ENCODE measurements at places on chromosomes 2 and 18. TPM values are rescaled to one million over a fixed set of nuclear protein-coding genes. Genes with fewer than 3 reads are reported as not detected.

GREB1 gene
- 0.42 TPM for total RNA-seq

MOCOS gene
- 12.4 TPM for total RNA-seq

REG1B gene
- 2.3 TPM for total RNA-seq

GPR39 gene
- 0.04 TPM for total RNA-seq

DNA sequence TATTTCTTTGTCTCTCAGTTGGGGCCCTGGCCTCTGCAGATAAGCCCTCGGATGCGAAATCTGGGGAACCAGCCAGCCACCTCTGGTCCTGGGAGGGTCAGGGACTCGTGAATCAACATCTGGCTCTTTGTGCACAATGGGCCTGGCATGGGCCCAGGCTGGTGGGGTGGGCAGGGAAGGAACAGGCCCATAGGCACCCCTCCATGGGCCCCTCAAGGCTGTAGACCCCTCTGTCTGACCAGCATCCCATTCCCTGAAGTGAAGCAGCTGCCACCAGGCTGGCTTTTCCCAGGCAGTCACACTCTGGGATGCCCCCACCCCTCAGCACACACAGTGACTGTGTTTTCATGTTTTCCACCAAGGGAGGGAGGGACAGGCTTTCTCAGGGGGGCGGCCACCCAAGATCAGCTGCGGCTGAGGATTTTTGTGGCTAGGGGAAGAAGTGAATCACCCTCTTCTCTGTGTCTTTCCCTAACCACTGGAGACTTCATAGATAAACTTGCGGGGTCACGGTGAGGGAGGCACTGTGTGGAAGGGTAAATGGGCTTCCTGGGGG lies 166.0 kb downstream of the AGAP1 start:
- H3K4me3 ChIP-seq = no peak overlapping the region
- H3K4me1 ChIP-seq = peaks cover 21% of the 10 kb centered on the region
- no peak overlapping the region for H3K27ac ChIP-seq
- H3K27me3 ChIP-seq = no peaks in the 10 kb centered on the region
- DNase-seq = peak; percentile 19

DNA sequence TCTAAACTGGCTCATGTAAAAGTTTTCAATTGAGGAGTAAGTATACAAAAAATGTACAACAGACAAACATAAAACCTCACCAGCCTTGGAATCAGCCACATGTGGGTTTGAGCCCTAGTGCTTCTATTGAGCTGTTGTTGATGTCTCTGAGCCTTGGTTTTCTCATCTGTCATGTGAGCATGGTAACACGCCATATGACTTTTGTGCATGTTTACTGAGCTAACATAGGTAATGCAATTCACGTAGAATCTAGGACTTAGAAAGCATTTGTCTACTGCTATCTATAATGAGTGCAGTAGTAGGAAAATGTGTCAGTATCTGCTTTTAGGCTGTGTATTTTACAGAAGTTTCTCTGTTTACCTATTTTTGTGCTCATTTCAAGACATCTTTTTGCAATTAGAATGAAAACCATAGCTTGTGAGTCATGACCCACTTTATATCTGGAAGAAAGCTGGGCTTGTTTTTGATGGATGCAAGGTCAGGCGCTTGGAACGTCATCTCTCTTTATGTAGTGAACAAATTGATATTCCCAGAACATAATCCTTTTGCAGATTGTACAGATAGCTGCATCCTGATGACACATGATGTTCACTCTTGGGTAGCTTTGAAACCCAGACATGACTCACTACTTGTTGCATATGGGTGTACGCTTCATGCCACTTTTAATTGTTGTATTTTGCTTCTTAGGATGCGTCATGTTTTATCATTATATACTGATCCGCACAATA lies 94.3 kb downstream of the RNF144A start:
- no peak for DNase-seq
- H3K27me3 ChIP-seq = no peaks in the 10 kb centered on the region
- H3K36me3 ChIP-seq = no peaks in the 10 kb centered on the region
- no peak overlapping the region for H3K4me3 ChIP-seq
- H3K27ac ChIP-seq = no peak overlapping the region

- H3K36me3 ChIP-seq = no peaks in the 10 kb centered on the region
- no peak for DNase-seq
- no peak overlapping the region for H3K4me3 ChIP-seq
- H3K27ac ChIP-seq = no peak overlapping the region
- no peaks in the 10 kb centered on the region for H3K27me3 ChIP-seq
- H3K4me1 ChIP-seq = no peaks in the 10 kb centered on the region
Observed at GRCh38 chr2:68637047-68637446, 6.3 kb upstream of the PROKR1 start.

GRCh38 chr18:449374-449773 lies 51.1 kb downstream of the COLEC12 start:
- no peaks in the 10 kb centered on the region for H3K4me1 ChIP-seq
- no peaks in the 10 kb centered on the region for H3K36me3 ChIP-seq
- DNase-seq = no peak

GRCh38 chr2:59694176-59694575 lies 859.3 kb downstream of the BCL11A start:
- no peak overlapping the region for H3K27ac ChIP-seq
- H3K4me1 ChIP-seq = no peaks in the 10 kb centered on the region
- H3K27me3 ChIP-seq = no peaks in the 10 kb centered on the region
- no peak overlapping the region for H3K4me3 ChIP-seq
- H3K36me3 ChIP-seq = no peaks in the 10 kb centered on the region

DNA sequence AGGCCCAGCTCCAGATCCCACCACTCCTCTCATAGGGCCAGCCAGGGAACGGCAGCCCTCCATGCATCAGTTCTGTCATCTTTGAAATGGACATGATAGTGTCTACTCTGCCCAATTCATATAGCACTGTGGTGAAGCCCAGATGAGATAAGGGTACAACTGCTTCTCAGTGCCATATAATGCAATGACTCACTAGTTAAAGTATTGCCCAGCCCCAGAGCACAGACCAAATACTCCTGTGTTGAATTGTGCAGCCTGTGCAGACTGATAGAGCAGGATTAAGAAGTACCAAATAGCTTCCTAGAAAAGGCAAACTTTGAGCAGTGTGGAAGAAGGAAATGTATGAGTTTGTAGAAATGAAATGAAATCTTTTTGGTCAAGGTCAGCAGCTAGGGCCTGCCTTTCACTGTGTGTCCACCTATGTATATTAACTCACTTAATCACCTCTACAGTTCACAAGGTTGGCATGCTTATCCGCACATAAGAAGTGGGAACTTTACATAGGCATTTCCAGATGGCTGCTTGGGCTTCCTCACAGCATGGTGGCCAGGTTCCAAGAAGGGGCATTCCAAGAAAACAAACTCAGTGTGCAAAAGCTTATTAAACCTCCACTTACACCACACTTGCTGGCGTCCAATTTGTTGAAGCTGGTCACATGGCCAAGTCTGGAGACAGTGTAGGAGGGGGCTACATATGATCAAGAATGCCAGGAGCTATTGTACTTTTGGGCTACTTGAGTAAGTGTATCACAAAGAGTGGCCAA lies 102.8 kb upstream of the COPS8 start:
- no peak overlapping the region for H3K4me3 ChIP-seq
- DNase-seq = no peak
- no peaks in the 10 kb centered on the region for H3K4me1 ChIP-seq
- H3K27me3 ChIP-seq = no peaks in the 10 kb centered on the region
- H3K36me3 ChIP-seq = no peaks in the 10 kb centered on the region
- H3K27ac ChIP-seq = no peak overlapping the region

GRCh38 chr2:20317690-20318089 lies 33.0 kb downstream of the PUM2 start:
- H3K4me1 ChIP-seq = no peaks in the 10 kb centered on the region
- H3K27ac ChIP-seq = no peak overlapping the region
- H3K27me3 ChIP-seq = no peaks in the 10 kb centered on the region
- no peak overlapping the region for H3K4me3 ChIP-seq

DNA sequence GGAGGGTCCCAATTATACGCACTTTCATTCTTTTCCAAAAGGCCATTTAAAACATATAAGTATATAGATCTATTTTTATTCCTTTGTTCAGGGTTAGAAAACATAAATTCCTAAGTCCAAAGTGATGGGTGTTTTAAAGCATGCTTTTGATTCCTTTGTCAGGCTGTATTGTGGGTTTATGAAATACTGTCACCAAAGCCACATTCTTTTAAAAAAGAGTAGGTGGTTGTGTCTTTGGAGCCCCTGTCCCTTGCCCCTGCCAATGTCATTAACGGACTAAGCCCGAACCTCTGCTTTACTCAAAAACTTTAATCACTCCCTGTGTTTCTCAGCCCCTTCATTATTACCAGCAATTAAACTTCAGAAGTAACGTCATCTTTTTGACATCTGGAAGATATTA lies 104.9 kb upstream of the APCDD1 start:
- no peak overlapping the region for H3K27ac ChIP-seq
- DNase-seq = no peak
- peaks cover 12% of the 10 kb centered on the region for H3K27me3 ChIP-seq

DNA sequence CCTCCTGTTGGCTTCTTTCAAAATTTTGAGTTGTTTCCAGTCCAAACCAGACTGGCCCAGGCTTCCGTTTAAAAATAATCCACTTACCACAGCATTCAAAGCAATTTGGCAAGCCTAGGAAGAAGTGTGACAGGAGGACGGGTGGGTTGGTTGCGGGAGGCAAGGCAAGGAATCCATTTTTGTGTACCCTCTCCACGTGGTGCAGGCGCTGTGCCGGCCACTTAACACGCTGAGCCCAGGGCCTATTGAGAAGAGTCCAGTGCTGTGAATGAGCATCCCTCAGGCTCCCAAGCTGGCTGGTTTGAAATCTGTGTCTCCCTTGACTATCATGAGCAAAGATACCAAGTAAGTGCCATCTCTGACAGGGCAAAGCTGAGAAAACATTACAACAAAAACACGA lies 160.9 kb downstream of the NCKAP5 start:
- no peaks in the 10 kb centered on the region for H3K4me1 ChIP-seq
- H3K36me3 ChIP-seq = no peaks in the 10 kb centered on the region
- no peak overlapping the region for H3K27ac ChIP-seq
- no peak overlapping the region for H3K4me3 ChIP-seq

DNA sequence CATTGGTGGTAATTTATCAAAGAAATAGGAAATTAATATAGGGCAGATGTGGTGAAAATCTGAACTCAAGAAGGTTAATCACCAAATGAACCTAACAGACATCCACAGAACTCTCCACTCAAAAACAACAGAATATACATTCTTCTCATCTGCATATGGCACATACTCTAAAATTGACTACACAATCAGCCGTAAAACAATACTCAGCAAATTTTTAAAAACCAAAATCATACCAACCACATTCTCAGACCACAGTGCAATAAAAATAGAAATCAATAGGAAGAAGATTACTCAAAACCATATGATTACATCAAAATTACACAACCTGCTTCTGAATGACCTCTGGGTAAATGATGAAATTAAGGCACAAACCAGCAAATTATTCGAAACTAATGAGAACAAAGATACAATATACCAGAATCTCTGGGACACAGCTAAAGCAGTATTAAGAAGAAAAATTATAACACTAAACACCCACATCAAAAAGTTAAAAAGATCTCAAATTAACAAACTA lies 31.0 kb downstream of the RBM43 start:
- H3K4me1 ChIP-seq = no peaks in the 10 kb centered on the region
- no peak overlapping the region for H3K4me3 ChIP-seq
- H3K27ac ChIP-seq = no peak overlapping the region
- DNase-seq = no peak

DNA sequence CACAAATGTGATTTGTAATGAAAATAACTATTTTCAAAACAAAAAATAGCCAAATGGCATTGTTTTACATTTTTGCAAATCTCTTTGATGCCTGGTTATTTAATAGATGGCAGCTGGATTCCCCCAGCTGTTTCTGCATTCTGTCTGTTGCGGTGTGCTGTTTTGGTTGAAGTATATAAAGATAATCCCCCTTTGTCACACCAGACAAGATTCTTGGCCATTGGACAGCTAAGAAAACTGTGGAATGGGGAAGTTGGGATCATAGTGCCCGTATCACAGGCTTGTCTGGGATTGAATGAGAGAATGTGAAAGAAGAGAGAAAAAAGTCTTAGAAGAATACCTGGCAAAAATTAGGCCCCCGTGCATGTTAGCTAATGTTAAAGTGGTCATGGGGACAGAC lies 19.5 kb upstream of the LYPD6B start:
- H3K36me3 ChIP-seq = no peaks in the 10 kb centered on the region
- peaks cover 10% of the 10 kb centered on the region for H3K27me3 ChIP-seq
- no peak overlapping the region for H3K4me3 ChIP-seq
- H3K4me1 ChIP-seq = no peaks in the 10 kb centered on the region
- no peak for DNase-seq

DNA sequence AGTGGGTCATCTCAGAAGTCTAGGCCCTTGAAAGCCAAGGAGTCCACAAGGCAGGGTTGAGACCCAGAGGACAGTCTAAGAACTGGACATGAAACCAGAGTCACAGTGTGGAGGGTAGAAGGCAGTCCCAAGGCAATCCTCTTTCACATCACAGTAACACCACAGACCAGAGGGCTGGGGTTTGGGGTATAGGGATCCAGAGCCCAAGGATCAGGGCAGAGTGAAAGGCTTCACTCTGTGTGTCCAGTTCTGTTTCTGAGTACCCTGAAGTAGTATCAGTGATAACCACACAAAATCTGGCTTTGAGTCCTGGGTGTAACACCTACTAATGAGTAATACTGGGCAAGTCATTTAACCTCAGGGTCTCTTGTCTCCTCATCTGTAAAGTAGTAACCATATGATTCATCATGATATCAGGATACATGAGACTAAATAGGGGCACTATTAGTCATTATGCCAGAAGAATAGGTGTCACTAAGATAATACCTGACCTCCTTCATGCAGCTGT lies 91.0 kb downstream of the ICA1L start:
- H3K4me3 ChIP-seq = no peak overlapping the region
- H3K4me1 ChIP-seq = no peaks in the 10 kb centered on the region
- no peaks in the 10 kb centered on the region for H3K27me3 ChIP-seq
- no peak for DNase-seq

DNA sequence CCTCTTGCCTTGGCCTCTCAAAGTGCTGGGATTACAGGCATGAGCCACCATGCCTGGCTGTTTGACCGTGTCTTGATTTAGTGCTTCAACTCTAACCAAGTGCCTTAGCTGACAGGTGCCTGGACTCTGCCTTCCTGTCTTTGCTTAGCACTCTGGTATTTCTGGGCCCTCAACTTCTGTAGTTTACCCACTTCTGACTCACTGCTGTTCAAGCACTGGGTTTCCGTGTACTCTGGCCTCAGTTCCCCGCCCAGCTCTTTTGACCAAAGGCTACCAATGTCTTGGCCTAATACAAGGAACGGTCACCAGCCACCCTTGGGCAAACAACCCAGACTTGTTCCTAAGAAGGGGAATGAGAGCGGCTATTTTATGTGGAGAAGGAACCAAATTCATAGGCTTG lies 35.7 kb upstream of the CABLES1 start:
- H3K27me3 ChIP-seq = peaks cover 21% of the 10 kb centered on the region
- no peak for DNase-seq
- no peaks in the 10 kb centered on the region for H3K4me1 ChIP-seq

DNA sequence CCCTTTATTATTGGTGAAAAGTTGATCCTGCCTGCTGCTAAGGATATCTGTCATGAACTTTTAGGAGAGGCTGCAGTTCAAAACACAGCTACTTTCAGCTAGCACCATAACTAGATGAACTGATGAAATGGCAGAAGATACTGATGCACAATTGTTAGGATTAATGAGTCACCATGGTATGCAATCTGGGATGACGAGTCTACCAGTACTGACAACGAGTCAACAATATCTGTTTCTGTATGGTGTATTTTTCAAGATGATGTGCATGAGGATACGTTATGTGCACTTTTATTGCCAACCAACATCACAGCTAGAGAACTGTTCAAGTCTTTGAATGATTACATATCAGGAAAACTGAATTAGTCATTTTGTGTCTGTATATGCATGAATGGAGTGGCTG lies 68.7 kb downstream of the NETO1 start:
- no peaks in the 10 kb centered on the region for H3K4me1 ChIP-seq
- no peak for DNase-seq
- H3K36me3 ChIP-seq = no peaks in the 10 kb centered on the region
- H3K27ac ChIP-seq = no peak overlapping the region
- H3K4me3 ChIP-seq = no peak overlapping the region

GRCh38 chr18:41905786-41906527 lies 49.1 kb upstream of the PIK3C3 start:
- H3K27ac ChIP-seq = no peak overlapping the region
- H3K27me3 ChIP-seq = no peaks in the 10 kb centered on the region
- H3K4me3 ChIP-seq = no peak overlapping the region

All from K562 (cell line).